ENCODE measurements at places on chromosomes 12 and 14.

DNA sequence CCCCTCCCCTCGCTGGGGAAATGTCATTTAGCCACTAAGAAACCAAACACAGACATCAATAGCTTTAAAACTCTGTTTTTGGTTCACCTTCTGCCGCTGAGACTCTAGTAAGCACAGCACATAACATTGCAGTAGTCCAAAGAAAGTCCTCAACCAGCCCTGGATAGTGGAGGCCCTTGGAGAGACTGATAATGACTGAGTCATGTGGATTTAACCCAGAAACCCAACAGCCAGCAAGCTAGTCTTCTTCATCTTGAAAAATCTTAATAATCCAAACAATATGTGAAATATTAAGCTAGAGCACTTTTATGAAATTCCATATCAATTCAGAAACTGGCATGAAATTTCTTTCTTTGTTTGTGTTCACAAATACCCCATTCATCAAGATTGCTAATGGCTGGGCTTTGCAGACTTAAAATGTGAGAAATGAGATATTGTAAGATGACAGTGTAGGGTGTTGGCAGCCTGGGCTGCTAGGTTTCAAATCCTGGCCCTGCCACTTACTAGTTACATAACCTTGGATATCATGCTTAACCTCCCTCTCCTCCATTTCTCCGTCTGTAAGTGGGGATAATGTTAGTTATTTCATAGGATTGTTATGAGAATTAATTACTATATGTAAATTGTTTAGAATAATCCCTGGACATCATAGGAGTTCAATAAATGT lies 40.1 kb downstream of the RERG start:
- DNase-seq = no peak

DNA sequence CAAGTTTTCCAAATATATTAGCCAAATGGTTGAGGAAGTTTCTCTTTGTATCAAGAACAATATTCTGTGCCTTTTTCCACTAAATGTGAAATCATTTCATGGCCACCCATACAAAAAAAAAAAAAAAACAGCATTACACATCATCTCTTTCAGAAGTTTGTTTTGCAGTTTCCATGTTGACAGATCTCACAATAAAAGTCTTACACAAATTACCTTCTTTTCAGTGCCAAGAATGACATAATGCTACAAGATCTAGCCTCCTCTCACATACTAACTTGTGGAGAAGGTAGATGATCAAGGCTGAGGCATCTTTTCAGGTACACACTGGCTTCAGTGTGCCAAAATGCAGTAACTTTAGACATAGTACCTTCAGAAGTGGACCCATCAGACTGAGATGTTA lies 35.3 kb downstream of the PRKD1 start:
- DNase-seq = no peak

- no peak for DNase-seq
Measured at GRCh38 chr12:104387190-104387589, 69.6 kb upstream of the CHST11 start.

- DNase-seq = no peak
Measured at GRCh38 chr12:92133795-92134637, 11.6 kb downstream of the BTG1 start.

GRCh38 chr14:27715561-27715960 lies 1051.0 kb upstream of the FOXG1 start:
- no peak for DNase-seq

- no peak for DNase-seq
Measured at GRCh38 chr14:92480856-92481255, 32.7 kb upstream of the RIN3 start.

GRCh38 chr14:56196274-56196673 lies 78.1 kb downstream of the PELI2 start:
- no peak for DNase-seq

- no peak for DNase-seq
Measured at GRCh38 chr12:22598141-22598762, 26.7 kb upstream of the ETNK1 start.

- DNase-seq = peak; percentile 1
Measured at GRCh38 chr14:35229084-35229791, 62.9 kb upstream of the PSMA6 start.

DNA sequence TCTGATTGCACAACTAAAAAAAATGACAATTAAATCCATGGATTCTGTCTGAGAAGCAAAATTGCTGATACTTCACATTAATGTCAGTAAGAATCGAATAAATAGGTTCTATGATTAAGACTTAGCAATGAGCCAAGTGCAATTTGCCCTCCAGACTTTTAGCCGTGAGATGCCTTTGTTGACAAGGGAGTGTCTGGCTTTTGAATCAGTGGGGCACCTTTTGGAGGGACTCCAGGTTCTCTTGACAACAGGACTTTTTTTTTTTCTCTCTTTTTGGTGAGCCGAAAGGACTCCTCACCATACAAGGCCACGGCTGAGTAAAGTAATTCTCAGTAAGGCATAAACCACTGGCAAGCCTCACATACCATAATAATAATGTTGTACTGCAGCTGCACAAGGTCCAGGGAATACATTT lies 4.7 kb upstream of the MDM1 start:
- DNase-seq = no peak

- no peak for DNase-seq
Measured at GRCh38 chr14:92472860-92473259, 40.7 kb upstream of the RIN3 start.

GRCh38 chr14:92161521-92161920 lies 39.8 kb downstream of the CPSF2 start:
- DNase-seq = no peak

- no peak for DNase-seq
Measured at GRCh38 chr14:22887990-22888378, 5.0 kb downstream of the REM2 start.

GRCh38 chr14:26993556-26993955 lies 395.7 kb upstream of the NOVA1 start:
- DNase-seq = no peak

- DNase-seq = no peak
Measured at GRCh38 chr12:118307069-118307954, 65.4 kb downstream of the TAOK3 start.

DNA sequence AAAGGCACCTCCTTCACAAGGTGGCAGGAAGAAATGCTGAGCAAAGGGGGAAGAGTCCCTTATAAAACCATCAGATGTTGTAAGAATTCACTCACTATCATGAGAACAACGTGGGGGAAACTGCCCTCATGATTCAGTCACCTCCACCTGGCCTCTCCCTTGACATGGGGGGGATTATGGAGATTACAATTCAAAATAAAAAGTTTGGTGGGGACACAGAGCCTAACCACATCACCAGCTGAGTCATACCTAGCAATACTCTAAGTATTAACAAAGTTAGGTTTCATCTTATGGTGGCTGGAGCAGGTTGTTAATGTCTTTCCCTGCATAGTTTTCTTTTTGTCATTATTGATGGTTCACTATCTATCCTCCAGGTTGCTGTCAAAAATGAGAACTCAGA lies 113.2 kb upstream of the PPFIA2 start:
- no peak for DNase-seq

- DNase-seq = no peak
Measured at GRCh38 chr14:102854091-102854703, 68.3 kb upstream of the AMN start.

- no peak for DNase-seq
Measured at GRCh38 chr12:105831372-105831771, 307.4 kb downstream of the NUAK1 start.

Data from CMK (cell line).